ENCODE measurements at places on chromosomes 6 and 20. TPM values are rescaled to one million over a fixed set of nuclear protein-coding genes. Genes with fewer than 3 reads are reported as not detected.

The UBE3D gene
- total RNA-seq = 7.1 TPM

The FRMD1 gene
- not detected for total RNA-seq

The MDN1 gene
- total RNA-seq = 14.9 TPM

The C6orf52 gene
- total RNA-seq = not detected

The BACH2 gene
- total RNA-seq = under 0.01 TPM

The TRIM40 gene
- not detected for total RNA-seq

The IRF4 gene
- total RNA-seq = not detected

- H3K36me3 ChIP-seq = no peaks in the 10 kb centered on the region
- H3K4me1 ChIP-seq = no peaks in the 10 kb centered on the region
- no peak overlapping the region for H3K4me3 ChIP-seq
- no peak overlapping the region for H3K27ac ChIP-seq
- DNase-seq = peak; percentile 53
- H3K27me3 ChIP-seq = peaks cover 14% of the 10 kb centered on the region
Observed at GRCh38 chr20:4740774-4741431, 19.2 kb downstream of the PRND start.

The ADGB gene
- total RNA-seq = not detected

DNA sequence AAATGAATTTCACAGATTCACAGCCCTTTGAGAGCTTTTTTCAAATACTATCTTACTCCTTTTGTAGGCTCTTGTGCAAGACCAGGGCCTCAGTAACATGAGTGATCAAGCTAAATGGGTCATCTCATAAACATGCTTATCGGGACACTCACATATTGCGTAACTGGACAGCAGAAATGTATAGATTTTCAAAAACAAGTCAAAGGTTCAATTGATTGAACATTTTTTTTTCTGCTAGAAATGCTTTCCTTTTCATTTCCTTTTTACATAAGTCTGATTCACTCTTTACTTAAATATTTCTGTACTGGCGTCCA is 8.7 kb upstream of the SALL4 start:
- peak; percentile 47 for DNase-seq
- no peaks in the 10 kb centered on the region for H3K36me3 ChIP-seq
- no peak overlapping the region for H3K27ac ChIP-seq
